ENCODE measurements at places on chromosomes 5 and 9.

- no peak for DNase-seq
Observed at GRCh38 chr5:132429463-132430440, 60.2 kb downstream of the SLC22A5 start.

GRCh38 chr5:174083056-174083827, 37.7 kb downstream of the NSG2 start:
- DNase-seq: no peak

DNA sequence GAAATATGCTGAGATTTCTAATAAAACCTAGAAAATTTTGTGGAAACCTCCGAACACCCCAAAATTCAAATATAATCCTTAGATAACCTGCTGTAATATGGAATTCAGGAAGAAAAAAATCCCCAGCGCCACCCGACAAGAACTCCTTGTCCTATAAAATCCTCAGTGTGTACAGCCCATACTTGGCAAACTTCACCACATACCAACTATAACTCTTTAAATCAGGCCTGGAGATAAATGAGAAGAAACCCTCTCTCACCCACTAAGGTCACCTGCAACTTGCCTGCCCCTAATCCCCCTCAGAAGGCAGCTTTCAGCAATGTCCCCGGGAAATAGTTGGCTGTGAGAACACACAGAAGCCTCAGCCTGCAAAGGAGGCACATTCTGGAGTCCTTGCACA, 90.5 kb downstream of the SH3TC2 start:
- DNase-seq: no peak

DNA sequence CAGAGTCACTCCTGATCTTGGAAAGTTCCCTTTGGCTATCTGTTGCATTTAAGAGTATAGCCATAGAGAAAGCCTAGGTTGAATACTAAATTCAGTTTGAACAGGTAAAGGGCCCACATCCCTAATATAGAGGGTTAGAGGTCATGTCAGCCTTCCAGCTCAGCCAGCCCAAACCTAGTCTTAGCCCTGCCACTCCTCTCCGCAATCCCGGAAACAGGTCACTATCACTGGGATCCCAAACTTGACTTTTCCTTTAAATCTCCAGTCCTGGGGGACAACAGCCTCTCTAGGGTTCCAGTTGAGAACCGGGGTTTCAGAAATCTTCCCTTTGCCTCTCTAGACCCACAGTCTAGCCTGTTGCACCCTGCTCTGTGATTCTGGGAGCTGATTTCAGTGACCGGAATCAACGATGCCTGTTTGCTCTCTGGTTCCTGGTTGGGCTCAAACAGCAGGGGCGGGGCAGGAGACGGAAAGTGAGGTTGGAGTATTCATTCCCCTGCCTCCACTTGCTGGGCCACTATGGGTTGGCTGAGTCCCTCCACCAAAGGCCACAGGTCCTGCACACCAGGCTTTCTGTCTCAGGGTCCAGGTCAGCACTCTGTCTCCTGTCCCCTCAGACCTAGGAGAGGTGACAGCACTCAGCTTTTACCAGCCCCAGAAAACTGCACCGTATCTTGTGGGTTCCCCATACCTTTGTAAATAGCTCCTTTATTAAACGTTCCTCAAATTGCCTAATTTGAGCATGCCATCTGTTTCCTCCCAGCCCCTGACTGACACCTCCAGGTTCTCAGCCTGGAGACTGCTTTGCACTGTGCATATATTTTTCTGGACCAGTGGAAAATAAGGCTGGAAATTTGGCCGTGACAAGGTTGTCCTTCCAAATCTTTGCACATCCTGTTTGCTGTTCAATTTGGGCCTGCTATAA, 23.8 kb upstream of the CPEB4 start:
- no peak for DNase-seq

DNA sequence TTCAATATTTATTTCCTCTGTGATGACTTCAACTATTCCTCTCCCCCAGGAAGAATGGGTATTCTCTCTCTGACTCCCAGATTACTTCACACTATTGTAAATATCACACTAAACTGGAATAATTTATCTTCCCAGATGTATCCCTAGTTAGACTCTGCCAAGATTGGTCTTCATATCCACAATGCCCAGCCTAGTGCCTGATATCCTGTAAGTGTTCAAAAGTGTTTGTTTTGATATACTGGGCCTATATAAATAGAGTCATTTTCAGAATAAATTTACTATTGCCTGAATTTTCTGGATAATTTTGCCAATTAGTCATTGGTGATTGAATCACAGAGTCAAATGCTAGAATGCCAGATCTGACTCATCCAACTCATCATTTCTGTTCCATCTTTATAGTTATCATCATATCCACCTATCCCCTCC, 143.7 kb upstream of the TNC start:
- peak; percentile 48 for DNase-seq

DNA sequence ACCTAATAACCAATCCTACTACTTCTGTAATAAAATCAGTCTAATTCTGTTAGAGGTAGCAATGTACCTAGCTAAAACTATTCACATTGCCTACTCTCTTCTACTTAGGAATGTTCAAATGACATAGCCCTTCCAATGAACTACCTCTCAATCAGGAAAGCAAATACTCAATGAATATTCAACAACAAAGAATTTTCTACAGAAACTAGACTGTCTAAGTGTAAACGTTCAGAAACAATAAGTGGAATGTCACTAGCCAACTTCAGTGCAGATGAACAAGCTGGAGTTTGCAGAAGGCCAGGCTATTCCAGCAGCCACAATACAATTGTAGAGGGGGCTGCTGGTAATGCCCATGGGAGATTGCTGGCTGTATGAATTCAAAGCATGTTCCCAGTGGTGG, 743.2 kb upstream of the CDH10 start:
- DNase-seq: no peak

DNA sequence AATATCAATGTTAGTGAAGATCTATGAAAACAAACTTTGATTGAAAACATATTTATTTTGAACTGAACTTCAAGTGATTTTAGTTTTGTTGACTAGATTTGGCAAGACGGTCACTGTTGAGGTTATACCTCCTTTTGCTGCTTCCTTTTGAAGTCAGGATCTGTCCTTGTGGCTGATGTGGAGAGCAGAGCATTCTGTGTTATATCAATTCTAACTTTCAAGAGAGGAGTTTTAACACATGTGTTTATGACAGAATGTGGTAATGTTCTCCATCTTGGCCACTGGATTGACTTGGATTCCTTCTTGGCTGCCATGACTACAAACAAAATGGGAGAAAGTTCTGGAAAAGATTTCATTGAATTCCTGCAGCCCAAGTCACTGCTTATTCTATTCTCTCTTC, 104.0 kb upstream of the ACTBL2 start:
- no peak for DNase-seq

- DNase-seq: no peak
Observed at GRCh38 chr5:143652108-143652700, 159.8 kb upstream of the HMHB1 start.

- no peak for DNase-seq
Observed at GRCh38 chr9:133282464-133283238, 7.7 kb upstream of the ABO start.

DNA sequence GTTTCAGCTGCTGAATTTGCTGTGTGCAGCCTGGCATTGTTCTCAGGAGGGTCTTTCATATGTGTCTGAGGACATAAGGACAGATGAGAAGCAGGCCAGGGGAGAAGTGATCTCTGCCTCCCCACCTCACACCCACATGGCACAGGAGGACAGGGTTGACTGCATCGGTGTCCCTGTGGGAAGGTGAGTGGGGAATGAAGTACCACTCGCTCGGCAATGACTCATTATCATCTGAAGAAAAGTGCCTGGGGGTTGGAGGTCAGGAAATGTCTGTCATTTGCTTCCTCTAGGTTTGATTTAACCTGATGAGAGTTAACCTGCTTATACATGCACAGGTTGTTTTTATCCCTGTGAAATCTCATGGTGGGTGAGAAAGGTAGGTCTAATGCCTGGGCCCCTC, 195.0 kb downstream of the GADD45G start:
- no peak for DNase-seq

Measured in HFFc6 (cell line).